ENCODE measurements at places on chromosomes 5 and 9.

DNA sequence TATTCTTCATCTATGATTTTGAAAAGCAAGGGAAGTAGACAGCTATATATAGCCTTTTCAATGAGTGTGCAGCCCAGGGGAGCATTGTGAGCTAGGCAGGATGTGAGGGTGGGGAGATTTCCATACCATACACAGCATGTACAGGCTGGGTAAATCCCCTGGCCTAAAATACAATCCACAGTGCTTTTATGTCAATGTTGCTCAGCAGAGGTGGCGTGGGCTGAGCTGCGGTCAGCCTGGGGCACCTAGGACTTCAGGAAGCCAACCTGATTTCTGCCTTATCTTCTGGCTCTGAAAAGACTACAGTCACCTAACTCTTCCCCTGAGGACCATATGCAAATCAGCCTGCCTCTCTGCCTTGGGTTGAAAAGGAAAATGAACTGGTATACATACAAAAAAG lies 6.3 kb upstream of the GARIN3 start:
- no peak for DNase-seq

DNA sequence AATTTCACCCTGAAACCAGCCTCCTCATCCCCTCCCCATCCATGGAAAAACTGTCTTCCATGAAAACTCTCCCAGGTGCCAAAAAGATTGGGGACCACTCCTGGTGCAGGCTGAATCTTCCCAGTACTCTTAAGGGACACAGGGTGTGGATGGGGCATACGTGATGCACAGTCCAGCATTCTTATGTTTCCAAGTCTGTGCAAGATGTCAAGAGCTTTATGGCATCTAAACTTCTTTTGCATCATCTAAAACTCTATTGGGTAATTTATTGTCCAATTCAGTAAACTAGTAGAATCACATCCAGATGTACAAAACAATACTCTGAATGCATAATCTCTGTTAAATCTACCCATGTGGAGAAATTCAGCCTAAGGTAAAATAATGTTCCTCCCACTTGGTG lies 9.3 kb upstream of the FGD3 start:
- DNase-seq, result no peak

DNA sequence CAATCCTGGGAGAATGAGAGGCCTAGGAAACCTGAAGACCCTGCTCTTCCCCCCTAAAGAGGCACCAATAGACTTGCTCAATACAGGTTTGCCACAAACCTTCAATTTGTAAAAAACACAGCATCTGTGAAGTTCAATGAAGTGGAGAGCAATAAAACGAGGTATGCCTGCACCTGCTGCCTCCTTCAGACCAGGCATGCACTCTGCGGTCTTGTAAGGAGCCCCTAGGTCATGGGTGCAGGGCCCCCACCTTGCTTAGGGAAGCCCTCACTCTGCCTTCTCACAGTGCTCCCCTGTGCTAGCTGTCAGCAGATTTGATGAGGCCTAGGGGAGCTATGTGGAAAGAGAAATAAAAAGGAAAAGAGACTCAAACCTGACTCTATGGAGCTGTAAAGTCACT lies 72.1 kb upstream of the GALNT10 start:
- DNase-seq, result no peak

DNA sequence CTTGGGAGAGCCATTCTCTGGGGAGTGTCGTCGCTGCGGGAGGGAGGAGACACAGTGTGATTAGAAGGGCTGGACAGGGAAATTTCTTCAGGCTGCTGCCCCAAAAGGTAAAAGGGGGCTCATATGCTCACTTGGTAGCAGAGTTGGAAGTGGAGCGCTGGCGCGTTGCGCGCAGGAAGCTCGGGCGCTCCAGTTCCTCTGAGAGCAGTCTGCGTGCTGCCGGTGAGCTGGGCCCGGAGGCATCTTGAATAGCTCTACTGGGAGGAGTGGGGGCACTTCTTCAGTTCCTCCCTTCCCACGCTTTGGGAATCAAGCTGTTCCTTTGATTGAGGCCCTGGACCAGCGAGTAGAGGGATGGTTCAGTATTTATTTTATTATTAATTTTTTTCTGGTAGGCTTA lies 2.7 kb downstream of the RXFP3 start:
- no peak for DNase-seq

DNA sequence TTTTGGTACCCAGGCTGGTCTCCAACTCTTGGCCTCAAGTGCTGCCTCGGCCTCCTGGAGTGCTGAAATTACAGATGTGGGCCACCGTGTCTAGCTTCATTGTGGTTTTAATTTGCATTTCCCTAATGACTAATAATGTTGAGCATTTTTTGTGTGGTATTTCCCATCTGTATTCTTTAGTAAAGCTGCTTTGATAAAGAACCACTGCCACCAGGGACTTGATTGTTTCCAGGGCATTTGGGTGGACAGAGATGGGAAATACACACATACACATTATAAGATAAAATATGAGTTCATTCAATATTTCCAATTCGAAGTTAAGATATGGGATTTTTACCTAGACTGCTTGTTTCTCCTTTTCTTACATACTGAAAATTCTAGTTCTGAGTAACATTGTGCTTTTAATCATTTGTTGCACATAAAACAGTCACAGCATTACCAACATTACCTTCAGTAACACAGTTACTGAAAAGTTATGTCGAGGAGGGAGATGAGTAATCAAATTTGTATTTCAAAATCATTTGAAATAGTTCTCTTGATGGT lies 28.9 kb downstream of the HABP4 start:
- no peak for DNase-seq

GRCh38 chr5:65204966-65205365 lies 276.8 kb downstream of the ADAMTS6 start:
- no peak for DNase-seq

GRCh38 chr9:846852-847251 lies 5.4 kb downstream of the DMRT1 start:
- DNase-seq, result no peak

DNA sequence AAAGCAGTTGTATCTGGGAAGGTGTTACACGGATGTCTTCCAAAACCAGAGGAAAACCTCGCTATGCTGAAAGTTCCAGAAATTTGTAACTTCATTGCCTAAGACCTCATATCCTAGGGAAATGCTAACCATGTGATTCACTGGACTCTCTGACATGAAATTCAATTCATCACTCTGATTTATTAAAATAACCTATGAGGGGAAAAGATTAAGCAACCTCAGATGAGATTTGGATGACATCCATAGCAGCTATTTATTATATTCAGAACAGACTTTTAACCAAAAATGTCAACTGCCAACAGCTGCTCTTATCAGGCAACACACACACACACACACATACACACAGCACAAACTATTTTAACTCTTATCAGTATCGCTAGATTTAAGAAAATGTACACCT lies 1006.4 kb upstream of the CTNND2 start:
- DNase-seq, result no peak

DNA sequence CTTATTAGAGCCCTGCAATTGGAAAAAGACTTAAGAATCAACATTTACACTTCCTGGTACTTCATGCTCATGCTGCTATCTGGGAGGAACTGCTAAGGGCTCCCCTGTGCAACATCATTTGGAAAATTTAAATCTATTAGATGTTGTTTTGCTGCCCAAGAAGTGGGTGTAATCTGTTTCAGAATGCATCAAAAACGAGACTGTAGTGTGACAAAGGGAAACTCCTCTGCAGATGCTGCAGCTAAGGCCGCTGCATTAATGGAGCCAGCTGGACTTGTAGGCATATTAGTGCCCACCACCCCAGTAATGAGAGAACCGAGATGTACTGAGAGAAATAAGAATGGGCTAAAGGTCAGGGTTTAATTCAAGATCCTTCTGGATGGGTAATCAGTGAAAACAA lies 11.1 kb upstream of the PAIP1 start:
- no peak for DNase-seq

DNA sequence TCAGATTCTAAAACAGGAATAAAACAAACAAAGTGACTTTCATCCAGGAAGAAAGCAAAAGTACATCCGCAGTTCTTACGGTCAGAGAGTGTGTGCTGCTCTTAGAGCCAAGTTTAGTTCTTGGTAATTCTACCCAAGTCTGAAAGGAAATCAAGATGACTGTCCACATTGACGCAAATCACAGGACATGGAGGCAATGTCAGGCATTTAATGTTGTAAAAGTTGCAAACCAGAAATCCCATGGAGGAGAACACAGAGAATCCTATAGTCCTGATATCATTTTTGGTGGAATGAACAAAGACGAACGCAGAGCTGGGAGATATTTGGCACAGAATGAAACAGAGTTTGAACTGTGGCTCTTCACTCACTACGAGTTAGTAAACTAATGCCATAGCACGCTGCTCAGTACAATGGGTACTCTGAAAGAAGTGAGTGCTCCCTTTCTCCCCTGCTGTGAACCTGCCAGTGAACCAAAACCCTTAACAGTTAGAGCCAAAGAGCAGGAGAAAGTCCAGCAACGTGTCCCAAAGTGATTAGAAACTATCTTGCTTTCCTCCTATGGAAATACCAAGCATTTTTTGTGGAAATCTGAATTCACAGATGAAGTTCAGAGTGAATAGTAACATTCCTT lies 74.3 kb downstream of the MUSK start:
- DNase-seq, result peak; percentile 26

GRCh38 chr9:112043423-112043822 lies 131.7 kb downstream of the SUSD1 start:
- no peak for DNase-seq

DNA sequence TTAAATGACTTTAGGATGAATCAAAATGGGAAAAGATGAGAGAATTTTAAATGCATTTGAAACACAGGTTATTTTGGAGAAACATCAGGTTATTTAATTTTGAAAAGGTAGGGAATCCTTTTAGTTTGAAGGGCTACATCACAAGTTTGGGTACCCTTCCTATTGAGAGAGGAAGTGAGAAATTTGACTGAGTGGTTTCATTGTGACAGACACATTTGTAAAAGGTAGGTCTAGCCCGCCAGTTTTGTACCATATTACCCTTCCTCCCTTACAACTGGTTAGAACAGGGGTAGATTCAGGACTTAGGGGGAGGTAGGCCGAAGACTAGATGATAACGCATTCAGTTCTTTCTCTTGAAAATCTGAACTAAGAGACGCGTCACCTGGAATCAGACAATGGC lies 464.2 kb downstream of the EBF1 start:
- no peak for DNase-seq

- DNase-seq, result peak; percentile 24
Observed at GRCh38 chr9:35035851-35036701, 36.3 kb downstream of the VCP start.

DNA sequence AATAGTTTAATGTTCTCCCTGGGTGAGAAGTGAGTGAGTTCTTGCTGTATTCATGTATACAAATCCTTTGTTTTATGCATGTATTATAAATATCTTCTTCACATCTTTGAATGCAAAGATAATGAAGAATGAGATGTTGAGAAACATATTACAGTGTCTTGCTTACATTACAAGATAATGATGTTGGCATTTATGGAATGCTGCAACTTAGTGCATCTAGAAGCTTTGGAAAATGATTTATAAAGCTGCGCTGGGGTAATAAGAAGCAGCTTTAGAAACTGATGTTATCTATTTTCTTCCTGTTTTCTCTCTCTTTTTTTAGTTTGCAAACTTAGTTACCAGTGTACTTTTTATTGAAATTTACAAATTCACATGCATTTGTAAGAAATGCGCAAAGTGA lies 673.4 kb downstream of the KCTD16 start:
- DNase-seq, result no peak

DNA sequence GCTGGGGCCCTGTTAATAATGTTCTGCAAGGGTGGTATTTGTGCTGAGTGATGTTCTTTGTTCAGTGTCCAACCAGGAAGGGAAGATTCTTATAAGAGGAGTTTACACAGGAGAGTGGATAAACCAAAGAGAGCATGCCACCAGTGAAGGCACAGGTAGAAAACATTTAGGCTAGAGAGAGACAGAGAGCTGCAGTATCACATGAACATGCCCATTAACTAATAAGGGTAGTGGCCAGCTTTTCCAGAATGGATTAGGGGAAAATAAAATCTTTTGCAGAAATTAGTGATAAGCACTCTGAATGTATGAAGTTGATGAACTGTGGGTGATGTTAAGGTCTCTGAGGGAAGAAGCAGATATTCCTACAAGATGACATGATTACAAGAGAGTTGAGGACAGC lies 54.1 kb upstream of the PRLR start:
- DNase-seq, result no peak

Measured in renal pelvis (tissue), 12 donors.